Activated T-cell treated with anti-CD3 and anti-CD28 coated beads, Interleukin-2, amount 50 U/mL, for 72 hours (primary cell): ENCODE measurements at places on chromosomes 7 and 10. TPM values are rescaled to one million over a fixed set of nuclear protein-coding genes. Genes with fewer than 3 reads are reported as not detected.

Gene FGL2
- 0.38 TPM for total RNA-seq

GRCh38 chr7:50397971-50398324 lies 52.2 kb downstream of the FIGNL1 start:
- peak overlapping the region; percentile 86 for H3K4me3 ChIP-seq
- H3K36me3 ChIP-seq, result peaks cover 64% of the 10 kb centered on the region
- H3K4me1 ChIP-seq, result peaks cover 85% of the 10 kb centered on the region
- H3K27me3 ChIP-seq, result no peaks in the 10 kb centered on the region
- peak overlapping the region; percentile 98 for H3K27ac ChIP-seq

Gene FEZF1
- not detected for total RNA-seq

Gene SLC13A1
- not detected for total RNA-seq
